Breast epithelium (tissue), 4 donors: ENCODE measurements at places on chromosomes 5 and 9.

GRCh38 chr5:111810112-111810511, 53.1 kb upstream of the NREP start:
- no peak for DNase-seq

DNA sequence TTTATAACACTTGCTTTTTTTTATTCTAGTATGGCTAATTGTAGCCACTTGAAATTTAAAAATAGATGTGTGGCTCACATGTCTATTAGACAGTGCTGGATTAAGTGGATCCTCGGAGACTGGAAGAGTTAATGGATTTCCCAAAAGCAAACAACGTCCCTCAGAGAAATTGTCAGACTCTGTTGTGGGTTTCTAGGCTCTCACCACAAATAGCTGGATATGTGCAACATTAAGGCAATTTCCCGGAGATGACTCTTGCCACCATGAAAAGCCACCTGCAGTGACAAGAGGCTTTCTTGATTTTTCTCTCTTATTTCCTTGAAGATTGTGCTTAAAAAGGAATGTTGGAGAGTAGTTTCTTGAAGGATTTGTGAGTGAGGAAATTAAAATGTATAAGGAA, 43.2 kb downstream of the TMEM167A start:
- no peak for DNase-seq

DNA sequence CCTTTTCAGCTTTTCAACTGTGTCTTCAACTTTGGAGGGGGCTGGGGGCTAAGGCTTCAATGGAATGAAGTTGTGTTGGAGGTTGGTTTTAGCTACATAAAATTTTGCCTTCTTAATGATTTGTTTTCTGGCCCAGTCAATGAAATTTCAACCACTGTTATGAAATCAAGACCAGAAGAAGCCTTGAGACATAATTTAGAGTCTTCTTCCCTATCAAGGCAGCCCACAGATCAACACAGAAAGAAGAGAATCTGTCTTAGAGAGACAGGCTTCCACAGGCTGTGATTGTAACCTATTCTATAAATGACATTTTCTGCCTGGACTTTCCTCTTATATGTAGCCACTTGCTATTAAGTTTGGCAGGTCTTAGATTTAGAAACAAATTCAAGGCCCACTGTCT, 46.5 kb upstream of the ZSWIM6 start:
- DNase-seq: no peak

DNA sequence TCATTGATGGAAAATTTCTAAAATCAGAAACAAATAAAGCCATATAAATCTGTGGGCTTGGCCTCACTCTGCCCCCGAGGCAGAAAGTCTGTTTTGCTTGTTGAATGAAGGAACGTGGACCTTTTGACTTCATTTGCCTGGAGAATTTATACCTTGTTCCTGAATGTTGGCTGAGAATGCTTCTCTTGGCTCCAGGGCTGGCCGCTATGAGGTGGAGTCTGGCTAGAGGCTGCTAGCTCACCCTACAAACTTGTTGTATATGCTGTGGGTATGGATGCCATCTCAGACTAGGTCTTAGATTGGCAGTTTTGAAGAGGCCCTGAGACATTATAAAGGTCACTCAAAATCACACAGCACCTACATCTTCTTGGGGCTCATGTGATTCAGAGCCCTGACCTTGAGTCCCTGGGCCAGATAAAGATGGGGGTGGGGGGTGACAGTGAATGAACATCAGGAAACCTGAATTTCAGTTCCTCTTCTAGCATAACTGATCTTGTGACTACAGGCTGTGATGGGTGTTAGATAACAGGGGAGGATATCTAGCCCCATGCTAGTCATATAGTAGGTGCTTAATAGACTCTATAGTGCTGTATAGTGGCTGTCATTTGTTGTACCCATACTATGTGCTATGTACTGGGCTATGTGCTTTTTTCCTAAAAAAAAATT, 2.8 kb downstream of the GM2A start:
- DNase-seq: no peak

GRCh38 chr9:734831-735511, 106.5 kb upstream of the DMRT1 start:
- DNase-seq: peak; percentile 56
